ENCODE measurements at places on chromosomes 7 and 10.

- DNase-seq: no peak
Measured at GRCh38 chr10:29613791-29614190, 21.0 kb downstream of the SVIL start.

GRCh38 chr10:124657806-124658205 is 86.4 kb downstream of the FAM53B start:
- peak; percentile 74 for DNase-seq

GRCh38 chr7:79529881-79530235 is 76.4 kb upstream of the MAGI2 start:
- DNase-seq: no peak

GRCh38 chr7:139365336-139365735 is 5.6 kb downstream of the LUC7L2 start:
- no peak for DNase-seq

GRCh38 chr10:89073719-89074118 is 83.1 kb downstream of the FAS start:
- DNase-seq: no peak

- peak; percentile 69 for DNase-seq
Measured at GRCh38 chr7:28183627-28184026, 3.0 kb upstream of the JAZF1 start.

DNA sequence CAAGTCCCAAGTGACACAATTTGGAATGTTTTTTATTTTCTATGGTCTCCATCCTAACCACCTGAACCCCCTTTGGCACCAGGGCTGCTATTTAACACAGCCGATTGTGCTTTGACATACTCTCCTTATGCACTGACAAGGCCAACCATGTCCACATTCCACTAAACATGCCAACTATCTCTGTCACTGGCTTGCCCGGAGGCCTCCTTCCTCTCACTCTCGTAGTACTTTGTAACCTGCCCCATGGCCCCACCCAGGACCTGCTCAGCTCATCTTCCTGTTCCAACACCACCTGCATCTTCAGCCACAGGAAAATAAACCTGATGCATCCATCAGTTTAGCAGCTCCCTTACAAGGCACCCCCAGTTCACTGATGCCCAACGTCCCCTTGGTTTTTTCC is 63.1 kb downstream of the GPAM start:
- no peak for DNase-seq

- peak; percentile 21 for DNase-seq
Measured at GRCh38 chr10:89115876-89116627, 91.1 kb downstream of the CH25H start.

DNA sequence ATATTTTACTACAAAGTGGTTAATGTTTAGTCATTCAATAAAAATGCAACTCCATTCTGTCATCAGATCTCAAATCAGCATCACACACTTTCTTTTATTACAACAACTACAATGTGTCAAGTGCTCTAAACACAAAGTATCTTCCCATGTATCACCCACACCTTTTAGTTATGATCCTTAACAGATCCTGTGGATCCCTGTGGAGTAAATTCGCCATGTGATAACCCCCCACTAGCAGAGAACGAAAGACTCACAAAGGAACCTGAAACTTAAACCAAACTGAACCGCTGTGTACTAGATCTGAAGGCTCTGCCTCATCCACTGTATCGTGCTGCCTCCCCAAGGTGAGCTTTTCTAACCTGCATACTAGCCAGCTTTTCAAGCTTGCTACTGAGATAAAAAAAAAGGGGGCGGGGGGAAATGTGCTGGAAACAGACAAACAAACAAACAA is 1.7 kb downstream of the DPY19L1 start:
- DNase-seq: peak; percentile 22

DNA sequence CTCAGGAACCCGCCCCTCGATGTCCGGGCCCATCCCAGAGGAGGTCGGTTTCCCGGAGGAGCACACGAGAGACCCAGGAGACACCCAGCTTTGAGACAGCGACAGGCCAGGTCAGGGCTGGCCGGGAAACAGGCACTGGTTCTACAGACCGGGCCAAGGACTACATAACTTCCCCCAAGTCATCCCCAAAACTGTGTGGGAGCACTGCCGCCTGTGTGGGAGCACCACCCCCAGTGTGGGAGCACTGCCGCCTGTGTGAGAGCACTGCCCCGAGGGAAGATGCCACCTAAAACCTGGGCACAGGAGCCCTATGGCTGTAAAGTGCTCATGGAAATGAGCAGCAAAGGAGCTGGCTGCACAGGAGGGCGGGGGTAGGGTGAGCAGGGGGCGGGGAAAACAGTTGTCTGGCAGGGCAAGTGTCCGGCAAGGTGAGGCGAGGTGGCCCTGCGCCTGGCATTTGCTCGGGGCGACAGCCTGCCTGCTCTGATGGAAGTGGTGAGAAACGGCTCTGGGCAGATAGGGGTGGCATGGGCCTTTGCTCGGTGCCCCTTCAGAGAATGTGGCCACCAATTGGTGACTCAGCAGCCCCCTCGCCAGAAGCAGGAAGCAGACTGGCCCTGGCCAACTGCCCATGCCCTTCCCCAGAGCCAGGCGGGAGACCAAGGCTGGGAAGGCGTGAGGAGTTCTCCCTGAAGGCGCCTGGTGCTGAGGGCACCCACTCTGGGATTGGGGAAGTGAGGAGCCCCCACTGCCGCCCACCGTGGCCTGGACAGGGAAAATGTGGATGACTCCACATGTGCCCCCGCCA is 26.2 kb downstream of the PAPOLB start:
- DNase-seq: no peak

DNA sequence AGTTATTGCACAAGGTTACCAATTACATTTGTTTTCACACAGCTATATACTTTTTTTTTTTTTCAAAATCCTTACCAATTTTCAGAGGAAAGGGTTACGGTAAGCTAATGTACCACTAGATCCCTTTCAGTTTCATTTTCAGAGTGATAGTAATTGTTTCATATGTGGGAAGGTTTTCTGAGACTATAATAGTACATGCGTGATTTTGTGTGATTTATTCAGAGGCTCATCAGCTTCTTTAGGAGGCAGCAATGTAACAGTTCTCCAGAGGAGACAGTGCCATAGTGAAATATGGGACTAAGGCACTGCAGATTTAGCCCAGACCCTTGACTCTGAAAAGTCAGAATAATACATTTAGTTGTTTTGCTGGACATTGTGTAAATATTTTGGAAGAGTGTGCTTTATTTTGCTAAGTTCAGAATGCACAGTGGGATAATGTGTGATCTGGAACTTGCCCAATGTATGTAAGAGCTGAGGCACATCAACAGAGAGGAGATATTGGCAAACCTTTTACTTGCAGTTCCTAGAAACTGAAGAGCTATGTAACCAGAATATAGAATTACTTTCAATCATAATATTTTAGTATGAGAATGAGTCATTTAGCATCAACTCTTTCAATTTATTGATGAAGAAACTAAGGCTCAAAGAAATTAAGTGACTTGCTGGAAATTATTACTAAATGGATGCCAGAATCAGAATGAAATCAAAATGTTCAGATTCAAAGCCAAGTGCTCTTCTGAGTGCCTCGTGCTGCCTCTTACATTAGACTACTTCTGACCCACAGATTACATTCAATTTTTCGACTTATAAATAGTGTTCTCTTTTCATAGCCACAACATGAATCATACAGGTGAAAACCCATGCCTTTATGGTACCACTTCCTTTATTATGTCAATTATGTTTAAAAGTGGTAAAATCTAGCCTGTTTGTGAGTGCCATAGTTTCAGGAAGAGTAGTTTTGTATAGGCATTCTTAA is 207.7 kb upstream of the TEX47 start:
- peak; percentile 3 for DNase-seq

DNA sequence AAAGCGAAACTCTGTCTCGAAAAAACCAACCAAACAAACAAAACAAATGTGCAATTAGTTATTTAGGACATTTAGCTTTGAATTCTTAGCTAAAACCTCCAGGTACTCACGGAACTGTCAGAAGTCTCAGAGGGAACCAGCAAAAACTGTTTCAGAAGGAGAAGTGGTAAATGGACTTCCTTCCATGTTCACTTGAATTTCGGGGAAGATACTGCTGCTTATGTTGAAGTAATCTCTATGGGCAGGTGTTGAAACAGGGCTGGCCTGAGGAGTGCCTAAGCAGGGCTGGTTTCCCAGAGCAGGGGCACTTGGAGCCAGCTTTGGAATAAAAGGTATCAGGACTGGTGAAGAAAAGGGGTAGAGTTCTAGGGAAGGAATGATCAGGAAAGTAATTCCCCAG is 2.4 kb upstream of the EXOC6 start:
- peak; percentile 76 for DNase-seq

Measured in hematopoietic multipotent progenitor cell treated with erythropoietin and hydrocortisone succinate and interleukin-3 and kit ligand, for 4 days (in vitro differentiated cells).